Right ventricle myocardium inferior (tissue), 1 donor: ENCODE measurements at places on chromosomes 1 and 21. TPM values are rescaled to one million over a fixed set of nuclear protein-coding genes. Genes with fewer than 3 reads are reported as not detected.

NCF2 gene
- total RNA-seq, result 6.7 TPM

PCBP3 gene
- total RNA-seq, result 3.7 TPM

MFSD2A gene
- 0.65 TPM for total RNA-seq

ELF3 gene
- 0.54 TPM for total RNA-seq

BRDT gene
- not detected for total RNA-seq

KIF21B gene
- 0.43 TPM for total RNA-seq

KIFAP3 gene
- 31.0 TPM for total RNA-seq

KCNE1 gene
- total RNA-seq, result 5.5 TPM

HEATR1 gene
- total RNA-seq, result 9.6 TPM

DDR2 gene
- 34.4 TPM for total RNA-seq

DENND2D gene
- 3.5 TPM for total RNA-seq

SRM gene
- 54.0 TPM for total RNA-seq

GJB3 gene
- total RNA-seq, result not detected

GRCh38 chr1:203763505-203763904 is 1.5 kb upstream of the LAX1 start:
- no peak for DNase-seq

- DNase-seq, result no peak
Measured at GRCh38 chr1:110916669-110917306, 43.8 kb downstream of the CD53 start.

- no peak for DNase-seq
Measured at GRCh38 chr1:11648732-11649158, 5.5 kb downstream of the FBXO2 start.

DNA sequence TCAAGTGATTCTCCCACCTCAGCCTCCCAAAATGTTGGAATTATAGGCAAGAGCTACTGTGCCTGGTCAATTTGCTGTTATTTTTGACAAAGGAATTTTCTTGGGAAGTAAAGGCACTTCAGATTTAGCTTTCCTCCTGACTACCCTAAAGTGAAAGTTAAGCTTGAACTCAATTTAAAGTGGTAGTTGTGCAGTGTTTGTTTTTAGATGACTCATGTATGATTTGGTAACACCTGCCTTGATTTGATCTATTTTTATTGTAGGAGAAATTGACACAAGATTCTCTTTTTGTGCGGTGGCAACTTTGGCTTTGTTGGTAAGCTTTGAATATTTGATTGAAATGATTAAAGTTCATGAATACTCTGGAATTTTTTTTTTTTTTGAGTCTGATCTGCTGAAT is 5.0 kb downstream of the RABGGTB start:
- DNase-seq, result no peak

- no peak for DNase-seq
Measured at GRCh38 chr1:113278371-113278770, 111.9 kb upstream of the MAGI3 start.

GRCh38 chr1:189859385-189859977 is 618.2 kb downstream of the BRINP3 start:
- no peak for DNase-seq

GRCh38 chr1:22207511-22208267 is 64.8 kb upstream of the WNT4 start:
- no peak for DNase-seq

GRCh38 chr1:71222668-71223067 is 141.8 kb upstream of the ZRANB2 start:
- no peak for DNase-seq

DNA sequence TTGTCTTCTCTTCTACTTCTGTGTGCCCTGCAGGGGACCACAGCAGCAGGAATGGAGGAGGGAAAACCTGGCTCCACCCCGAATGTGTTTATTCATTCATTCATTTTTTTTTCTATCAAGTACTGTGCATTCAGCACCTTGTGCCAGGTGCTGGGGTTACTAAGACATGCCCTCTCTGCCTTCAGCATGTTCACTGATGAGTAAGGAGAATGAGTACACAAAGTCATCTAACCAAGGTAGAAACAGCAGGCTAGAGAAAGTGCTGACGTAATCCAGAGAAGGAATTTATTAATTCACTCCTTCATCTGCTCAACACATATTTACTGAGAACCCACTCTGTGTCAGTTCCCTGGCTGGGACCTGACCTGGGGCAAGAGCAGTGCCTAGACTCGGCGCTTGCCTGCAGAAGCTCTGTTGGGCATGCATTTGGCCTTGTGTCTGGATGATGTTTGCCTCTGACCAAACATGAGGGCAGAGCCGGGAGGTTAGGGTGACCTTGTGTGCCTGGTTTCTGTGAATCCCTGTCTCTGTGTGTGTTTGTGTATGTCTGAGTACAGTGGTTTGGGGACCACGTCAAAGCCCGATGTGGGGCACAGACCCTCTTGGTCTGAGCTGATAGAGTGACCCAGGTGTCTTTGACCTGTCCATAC is 3.3 kb upstream of the MYOG start:
- DNase-seq, result no peak

DNA sequence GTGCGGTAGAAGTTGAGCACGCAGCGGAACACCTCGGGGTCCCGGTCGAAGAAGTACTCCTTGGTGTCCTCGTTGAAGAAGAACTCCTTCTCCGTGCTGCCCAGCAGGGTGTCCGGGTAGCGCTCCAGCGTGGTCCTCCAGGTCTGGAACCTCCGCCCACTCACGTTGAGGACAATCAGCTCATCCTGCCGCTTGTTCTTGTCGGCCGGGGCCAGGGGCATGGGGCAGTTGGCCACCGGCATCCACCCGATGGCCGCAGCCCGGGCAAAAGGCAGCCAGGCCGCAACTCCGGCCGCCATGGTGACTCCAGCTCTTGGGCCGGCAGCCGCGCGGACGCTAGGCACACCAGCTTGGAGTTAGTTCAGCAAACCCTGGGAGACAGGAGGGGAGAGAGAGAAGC is 7.0 kb downstream of the KCND3 start:
- DNase-seq, result no peak

DNA sequence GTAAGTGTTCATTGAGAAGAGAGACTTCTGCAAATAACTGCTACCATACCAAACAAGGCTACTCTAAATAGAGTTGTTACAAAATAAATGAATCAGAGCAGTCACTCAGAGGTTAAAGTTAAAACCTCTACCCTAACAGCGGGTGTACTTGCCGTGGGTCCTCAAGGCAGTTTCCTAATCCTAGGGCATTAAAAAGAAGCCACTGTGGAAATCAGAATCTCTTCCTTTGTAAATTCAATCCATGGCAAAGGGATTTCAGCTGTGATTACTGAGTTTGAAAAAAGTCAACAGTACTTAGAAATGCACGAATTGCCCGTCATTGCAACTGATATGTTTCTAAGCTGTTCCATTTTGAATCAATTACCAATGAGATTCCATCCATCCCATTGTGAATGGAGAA is 13.5 kb downstream of the TBX15 start:
- no peak for DNase-seq

DNA sequence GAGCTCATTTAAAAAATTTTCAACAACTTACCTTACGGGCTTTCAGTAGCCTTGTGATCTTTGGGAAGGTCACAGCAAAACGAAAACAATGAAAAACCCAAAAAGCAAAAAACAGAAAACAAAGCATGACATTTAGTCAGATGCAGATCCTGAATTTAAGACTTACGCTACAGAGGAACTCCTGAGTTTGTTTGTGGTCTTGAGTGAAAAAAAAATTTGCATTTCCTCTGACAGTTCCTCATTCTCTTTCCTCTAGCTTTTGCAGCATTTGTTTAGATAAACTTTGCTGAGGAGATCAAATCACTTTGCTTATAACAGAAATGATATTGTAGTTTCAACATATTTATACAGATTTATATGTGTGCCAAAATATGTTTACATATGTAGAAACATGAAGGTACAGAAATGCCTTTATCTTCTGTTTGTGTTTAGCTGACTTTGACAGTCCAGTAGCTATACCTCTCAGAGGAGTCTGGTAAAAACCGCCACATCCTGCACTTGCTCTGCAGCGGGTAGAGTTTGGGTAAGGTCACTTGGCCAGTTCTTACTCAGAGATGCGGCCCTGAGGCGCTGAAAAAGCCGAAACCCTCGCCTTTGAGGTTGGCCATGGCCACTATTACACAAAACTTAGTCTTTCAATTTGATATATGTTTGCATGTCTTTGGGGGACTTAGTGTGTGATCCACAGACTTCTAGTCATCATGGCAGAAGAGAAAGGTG is 142.5 kb downstream of the TNR start:
- no peak for DNase-seq

DNA sequence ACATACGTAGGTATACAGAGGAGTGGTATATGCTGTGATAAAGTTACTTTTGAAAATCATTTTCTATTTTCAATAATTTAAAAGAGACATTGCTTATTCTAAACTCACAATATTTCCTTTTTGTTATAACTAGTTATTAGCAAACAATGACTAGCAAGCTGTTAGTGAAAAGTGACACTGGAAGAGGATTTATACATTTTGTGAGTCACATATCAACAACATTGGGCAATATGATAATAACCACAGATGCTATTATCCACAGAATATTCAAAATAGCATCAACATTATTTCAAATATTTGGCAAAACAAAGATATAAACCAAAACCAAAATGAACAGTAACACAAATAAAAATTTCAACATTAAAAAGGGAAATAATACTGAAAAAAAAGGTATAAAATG is 104.0 kb upstream of the HP1BP3 start:
- no peak for DNase-seq

GRCh38 chr21:38134084-38134873 is 122.5 kb upstream of the KCNJ15 start:
- no peak for DNase-seq

DNA sequence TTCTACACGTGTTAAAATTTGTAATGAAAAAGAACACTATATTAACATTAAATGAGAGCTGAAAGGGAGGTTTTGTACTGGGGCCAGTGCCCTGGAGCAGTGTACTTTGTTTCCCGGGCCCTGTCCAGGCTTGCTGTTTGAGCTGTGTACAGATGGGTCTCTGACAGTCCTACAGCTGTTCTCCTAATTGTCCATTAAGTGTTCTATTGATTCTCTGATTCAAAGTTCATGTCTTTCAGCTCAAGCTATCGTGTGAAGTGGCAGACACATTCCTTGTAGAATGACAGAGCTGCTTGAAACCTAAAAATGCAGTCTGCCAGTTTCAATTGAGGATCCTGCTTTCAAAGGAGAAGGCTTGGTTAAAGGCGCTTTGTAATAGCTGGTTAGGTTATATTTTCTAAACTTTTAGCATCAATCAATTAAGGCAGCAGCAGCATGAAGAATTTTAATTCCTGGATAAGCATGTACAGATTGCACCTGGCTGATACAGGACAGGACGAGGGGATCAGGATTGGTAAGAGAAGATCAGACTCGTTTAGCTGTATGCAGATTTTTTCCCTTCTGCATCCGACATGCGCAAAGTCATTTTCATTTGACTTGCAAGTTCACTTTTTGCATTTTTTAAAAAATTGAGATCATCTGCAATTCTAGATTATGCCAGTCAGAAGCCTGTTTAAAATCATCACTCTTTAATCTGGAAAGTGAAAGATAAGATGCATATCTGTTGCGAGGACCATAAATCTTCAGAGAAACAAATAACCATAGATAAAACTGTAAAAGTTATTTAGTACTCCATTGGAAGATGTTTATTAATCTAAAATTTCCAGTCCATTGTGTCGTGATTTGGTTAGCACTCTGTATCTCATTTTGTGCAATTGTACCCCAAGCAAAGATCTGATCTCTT is 98.5 kb downstream of the ATG4C start:
- DNase-seq, result no peak

- no peak for DNase-seq
Measured at GRCh38 chr21:24208562-24209260, 1398.6 kb downstream of the MRPL39 start.

- DNase-seq, result no peak
Measured at GRCh38 chr1:72954943-72955342, 672.6 kb upstream of the NEGR1 start.

GRCh38 chr1:183178545-183178944 is 7.5 kb upstream of the LAMC2 start:
- DNase-seq, result no peak

DNA sequence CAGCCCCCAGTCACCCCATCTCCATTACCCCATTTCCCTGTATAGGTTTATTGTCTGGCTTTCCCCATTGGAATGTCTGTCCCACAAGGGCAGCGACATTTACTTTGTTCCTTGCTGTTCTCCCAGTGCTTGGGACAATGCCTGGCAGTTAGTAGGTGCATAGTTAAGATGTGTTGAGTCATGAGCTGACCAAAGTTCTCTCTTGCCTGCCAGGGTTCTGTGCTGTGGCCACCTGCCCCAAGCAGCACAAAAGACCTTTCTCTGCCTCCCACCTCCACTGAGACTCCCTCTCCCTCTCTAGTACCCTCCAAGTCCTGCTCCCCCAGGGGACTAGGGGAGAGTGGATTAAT is 40.0 kb downstream of the TMCO4 start:
- DNase-seq, result no peak

- DNase-seq, result no peak
Measured at GRCh38 chr21:34935452-34935851, 113.7 kb downstream of the RUNX1 start.
